HS-5 (cell line): ENCODE measurements at places on chromosomes 12 and 14.

GRCh38 chr12:130136509-130137039 is 25.7 kb upstream of the FZD10 start:
- DNase-seq: no peak

DNA sequence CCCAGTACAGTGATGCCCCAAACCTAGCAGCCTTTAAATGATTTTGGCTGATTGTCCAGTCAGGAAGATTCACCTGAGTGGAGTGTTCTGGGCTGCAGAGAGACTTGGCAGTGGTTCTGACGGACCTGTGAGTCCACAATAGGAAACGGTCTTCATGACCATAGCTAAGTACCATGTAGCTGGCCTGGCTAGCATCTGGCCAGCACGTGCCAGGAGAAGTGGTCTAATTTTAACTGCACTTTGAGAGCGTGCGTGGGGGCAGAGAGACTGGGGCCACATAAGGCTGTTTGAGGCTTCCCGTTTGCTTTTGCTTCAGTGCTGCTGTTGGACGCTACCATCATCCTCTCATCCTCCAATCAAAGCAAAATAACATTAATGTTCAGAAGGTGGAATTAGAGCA is 54.7 kb downstream of the PPM1A start:
- no peak for DNase-seq

DNA sequence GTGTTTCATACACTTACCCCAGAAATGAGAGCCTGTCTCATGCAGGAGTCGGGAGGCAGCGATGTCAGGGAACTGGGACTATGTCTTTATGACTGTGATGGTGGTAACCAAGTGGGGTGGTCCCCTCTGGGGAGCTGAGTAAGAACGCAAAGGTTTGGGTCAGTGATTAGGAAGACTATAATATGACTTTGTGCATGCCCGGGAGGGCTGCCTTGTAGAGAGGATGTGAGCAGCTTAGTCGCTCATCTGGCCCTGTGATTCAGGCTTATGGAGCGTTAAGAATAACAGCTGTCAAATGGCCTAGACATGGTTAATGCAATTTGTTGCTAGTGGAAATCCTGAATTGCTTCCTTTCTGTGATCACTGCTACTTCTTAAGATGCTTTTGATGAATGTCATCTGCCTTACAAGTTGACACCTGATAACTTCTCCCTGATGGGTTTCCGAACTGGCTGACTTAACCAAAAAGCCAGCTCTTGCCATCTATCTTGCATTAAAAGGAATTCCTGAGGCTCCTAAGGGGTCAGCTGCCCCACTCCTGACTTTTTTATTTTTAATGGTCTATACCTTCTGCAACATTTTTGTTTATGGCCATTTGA is 35.4 kb upstream of the AACS start:
- DNase-seq: no peak

- DNase-seq: no peak
Measured at GRCh38 chr14:77000340-77001270, 27.9 kb downstream of the IRF2BPL start.

- DNase-seq: no peak
Measured at GRCh38 chr14:89365061-89365801, 51.8 kb downstream of the FOXN3 start.

GRCh38 chr12:130868412-130868811 is 3.5 kb upstream of the RAN start:
- DNase-seq: no peak

GRCh38 chr12:20716037-20716436 is 20.9 kb downstream of the SLCO1C1 start:
- no peak for DNase-seq

DNA sequence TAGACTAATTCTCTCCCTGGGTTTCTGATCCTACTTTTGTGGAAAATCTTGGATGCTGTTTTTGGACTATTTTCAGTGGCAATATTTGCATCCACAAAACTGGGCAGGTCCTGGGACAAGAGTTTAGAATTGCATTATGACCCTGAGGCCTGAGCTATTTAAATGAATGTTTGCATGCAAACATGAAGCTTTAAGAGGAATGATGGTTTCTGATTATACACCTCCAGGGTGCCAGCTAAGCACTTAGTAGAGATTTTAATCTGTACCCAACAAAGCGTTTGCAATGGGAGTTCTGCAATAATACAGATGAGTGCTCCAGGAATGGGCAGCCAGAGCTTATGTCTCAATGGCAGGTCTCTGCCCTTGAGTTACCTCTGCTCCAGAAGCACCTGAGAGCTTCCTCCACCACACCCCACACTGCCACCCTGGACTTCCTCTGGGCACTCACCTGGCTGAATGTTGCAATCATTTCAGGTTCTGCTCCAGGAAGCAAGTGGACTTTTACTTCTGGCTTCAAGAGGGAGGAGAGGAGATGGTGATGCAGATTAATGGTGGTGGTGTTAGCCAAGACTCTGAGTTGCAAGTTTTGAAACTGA is 6.0 kb upstream of the SPTLC2 start:
- no peak for DNase-seq

- peak; percentile 83 for DNase-seq
Measured at GRCh38 chr14:91980157-91980556, 32.7 kb upstream of the FBLN5 start.

- no peak for DNase-seq
Measured at GRCh38 chr12:96014943-96015599, 18.9 kb upstream of the HAL start.
